Activated naive CD4-positive, alpha-beta T cell treated with anti-CD3 and anti-CD28 coated beads, Interleukin-2, amount 50 U/mL, for 16 hours (primary cell): ENCODE measurements at places on chromosomes 2 and 18.

DNA sequence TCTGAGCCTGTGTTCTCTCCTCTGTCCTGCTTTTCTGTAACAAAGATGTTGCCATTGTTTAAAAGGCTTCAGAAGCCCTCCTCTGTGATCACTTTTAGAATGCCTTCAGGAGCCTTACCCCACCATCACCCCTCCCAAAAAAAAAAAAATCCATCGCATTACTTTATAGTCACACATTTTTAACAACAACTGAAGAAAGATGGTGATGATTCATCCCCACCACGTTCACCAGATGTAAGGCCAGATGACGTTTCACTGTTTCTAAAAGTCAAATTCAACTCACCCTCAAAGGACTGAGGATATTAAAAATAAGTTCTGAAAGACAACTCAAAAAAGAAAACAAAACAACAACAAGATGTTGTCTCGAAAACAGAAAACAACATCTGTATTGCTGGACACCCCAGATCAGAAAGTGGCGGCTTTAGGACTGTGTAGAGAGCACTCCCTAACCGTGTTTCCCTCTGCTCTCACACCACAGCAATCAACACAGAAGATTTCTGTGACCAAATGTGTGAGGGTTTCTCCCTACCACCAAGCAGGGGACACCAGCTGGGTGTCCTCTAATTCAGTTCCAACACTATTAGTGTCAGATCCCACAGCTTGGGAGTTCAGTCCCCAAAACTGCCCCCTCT, 61.9 kb upstream of the CREB1 start:
- DNase-seq: no peak

DNA sequence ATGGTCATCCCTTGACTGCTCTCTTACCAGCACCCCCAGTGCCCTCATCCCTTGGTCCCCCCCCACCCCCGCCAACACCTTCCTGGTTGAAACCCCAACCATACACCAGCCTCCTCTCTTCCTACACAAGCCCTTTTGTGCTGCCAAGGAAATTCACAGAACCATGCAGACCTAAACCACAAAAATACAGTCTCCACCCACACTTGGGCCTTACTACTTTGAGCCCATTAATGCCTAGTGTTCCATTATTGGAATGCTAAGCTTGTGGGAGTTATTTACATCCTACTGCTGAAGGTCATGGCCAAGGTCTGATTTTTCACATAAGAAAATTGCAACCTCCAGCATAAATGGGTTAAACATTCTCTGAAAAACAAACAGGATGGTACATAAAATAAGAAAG, 4.1 kb upstream of the CRACDL start:
- DNase-seq: no peak

DNA sequence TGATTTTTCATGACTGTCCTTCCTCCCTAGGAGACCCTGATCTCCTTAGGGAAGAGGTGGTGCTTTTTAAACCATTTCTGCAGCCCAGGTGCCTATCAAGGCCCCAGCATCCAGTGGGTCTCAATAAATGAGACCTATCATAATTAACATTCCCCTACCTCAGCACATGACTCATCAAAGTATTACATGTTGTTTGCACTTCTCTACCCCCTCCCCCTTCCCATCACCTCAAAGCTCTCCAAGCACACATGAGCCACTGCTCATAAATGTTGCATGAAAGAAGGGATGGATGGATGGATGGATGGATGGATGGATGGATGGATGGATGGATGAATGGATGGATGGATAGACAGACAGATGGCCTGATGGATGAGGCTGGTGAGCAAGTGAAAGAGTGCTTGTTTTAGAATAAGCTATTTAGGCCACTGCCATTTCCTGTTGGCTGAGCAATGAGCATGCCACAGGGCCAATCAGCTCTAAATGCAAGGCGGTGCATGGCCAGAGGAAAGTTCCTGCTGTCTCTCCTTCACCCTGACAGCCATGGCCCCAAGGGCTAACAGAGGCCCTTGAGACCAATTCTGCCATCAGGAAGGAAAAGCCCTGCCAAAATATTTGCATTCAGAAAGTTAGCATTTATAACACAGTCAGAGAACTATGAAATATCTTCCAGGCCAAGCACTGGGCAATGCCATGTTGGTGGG, 20.9 kb upstream of the STEAP3 start:
- DNase-seq: no peak

DNA sequence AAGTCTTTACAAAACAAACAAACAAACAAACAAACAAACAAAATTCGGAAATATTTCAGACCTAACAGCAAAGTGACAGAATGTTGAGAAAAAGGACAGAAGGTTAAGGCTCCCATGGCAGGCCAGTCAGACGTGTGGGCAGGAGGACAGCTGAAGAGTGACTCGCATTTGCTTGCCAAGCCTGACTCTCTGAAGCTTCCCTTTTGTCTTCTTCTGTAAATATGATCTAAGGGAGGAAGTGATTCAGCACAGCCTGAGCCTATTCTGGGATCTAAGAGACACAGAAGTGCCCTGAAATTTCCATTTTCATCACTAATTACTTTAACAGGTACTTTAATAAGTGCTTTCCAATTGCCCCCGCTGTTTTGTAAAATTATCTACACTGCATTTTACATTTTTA, 134.0 kb upstream of the LYPD1 start:
- no peak for DNase-seq

- DNase-seq: no peak
Measured at GRCh38 chr18:23085066-23085465, 50.2 kb upstream of the CABLES1 start.

DNA sequence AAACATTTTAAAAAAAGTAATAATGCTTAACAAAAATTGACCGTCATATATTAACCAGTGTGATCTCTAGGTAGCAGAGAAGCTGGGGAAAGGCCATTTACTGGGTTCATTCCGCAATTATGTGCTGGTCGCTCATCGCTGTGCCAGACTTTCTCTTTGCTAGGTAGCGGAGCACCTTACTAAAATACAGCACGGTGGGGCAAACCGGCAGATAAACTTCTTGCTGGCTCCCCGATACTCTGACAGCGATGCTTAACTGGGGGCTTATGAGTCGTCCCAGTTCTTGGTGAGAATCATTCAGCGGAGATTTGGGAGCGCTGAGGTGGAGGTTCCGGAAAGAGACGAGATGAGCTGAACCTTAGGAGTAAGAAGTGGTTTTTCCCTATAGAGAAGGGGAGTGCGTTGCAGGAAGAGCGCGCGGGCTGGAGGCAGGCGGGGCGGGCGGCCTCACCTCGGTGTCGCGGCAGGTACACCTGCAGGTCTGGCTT, 605 bp downstream of the C2orf68 start:
- DNase-seq: no peak

DNA sequence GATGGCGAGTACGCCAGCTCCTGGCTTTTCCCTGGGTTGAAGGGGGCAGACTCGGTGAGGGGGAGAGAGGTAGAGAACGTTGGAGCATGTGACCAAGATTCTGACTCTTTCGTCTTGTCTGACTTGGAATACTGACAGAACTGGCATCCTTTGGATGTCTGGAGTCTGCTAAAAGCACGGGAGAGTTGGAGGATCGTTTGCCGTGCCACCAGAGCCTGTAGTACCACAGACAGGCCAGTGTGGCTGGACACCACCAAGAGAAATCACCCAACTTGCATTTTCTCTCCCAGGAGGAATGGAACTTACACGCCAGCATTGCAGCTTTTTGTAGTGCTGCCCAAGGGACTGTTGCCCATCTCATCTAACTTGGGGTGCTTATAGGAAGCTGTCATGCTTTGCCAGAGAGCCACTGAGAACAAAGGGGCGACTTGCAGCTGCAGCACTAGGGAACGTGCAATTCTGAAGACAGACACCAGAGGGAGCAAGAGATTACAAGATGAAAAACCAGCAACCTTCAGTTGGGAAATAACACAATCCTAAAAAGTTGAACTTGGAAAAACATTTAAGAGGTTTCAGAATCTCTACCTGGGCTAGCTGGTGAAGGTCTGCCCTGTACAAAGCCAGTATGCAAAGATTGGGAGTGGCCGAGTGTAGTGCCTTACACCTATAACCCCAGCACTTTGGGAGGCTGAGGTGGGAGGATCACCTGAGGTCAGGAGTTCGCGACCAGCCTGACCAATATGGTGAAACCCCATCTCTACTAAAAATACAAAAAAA, 24.1 kb downstream of the PSMG2 start:
- peak; percentile 37 for DNase-seq

DNA sequence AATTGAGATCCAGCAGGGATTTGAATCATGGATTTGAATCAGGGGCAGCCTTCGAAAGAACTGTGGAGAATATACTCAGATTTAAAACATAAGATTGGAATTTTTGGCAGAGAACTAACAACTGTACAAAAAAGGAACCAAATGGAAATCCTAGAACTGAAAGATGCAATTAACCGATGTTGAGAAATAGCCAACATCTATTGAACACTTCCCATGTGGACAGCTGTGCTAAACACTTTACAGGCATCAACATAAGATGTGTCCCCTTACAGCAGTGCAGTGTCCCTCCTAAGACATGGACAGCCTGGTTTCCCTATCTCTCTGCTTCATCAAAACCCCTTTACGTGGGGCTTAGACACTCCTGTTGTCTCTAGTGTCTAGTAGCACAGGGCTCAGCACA, 3.7 kb upstream of the IL1RN start:
- DNase-seq: no peak

GRCh38 chr2:15731889-15732271, 140.2 kb downstream of the DDX1 start:
- no peak for DNase-seq

GRCh38 chr2:162317861-162318327, 590 bp downstream of the IFIH1 start:
- peak; percentile 19 for DNase-seq

- DNase-seq: no peak
Measured at GRCh38 chr18:50797142-50797541, 22.7 kb downstream of the MRO start.

DNA sequence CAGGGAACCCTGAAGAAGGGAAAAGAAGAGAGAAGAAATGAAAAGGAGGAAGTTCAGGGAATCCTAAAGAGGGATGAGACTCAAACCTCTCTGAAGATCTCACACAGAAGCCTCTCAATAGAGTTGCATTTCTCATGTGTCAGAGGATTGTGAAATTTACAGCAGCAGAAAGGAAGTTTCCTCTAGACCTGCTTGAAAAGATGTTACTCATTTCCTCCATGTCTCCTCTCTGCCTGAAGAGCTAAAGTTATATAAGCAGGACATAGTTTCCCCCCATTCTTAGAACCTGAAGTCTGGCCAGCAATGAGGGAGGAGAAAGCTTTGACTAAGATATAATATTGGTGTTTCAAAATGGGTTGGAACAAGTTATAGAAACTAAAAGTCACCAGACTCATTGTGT, 1155.6 kb downstream of the LRP1B start:
- DNase-seq: no peak

DNA sequence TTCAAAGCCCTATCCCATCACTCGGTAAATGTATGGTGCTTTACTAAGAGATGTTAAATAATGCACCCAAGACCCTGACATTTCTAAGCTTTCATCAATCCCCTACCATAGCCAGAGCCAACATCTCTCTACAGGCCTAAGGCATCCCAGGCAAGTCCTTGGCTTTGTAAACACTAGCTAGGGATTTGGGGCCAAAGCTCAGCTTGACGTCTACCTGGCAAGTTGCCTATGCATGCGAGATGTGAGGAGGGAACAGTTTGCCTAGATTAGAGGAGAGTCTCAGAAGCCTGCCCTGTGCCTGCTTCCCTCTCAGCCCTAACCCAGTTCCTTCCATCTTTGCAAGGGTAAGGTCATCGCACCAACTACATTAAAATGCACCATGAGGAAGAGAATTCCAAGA, 221.5 kb upstream of the NCKAP5 start:
- DNase-seq: no peak

DNA sequence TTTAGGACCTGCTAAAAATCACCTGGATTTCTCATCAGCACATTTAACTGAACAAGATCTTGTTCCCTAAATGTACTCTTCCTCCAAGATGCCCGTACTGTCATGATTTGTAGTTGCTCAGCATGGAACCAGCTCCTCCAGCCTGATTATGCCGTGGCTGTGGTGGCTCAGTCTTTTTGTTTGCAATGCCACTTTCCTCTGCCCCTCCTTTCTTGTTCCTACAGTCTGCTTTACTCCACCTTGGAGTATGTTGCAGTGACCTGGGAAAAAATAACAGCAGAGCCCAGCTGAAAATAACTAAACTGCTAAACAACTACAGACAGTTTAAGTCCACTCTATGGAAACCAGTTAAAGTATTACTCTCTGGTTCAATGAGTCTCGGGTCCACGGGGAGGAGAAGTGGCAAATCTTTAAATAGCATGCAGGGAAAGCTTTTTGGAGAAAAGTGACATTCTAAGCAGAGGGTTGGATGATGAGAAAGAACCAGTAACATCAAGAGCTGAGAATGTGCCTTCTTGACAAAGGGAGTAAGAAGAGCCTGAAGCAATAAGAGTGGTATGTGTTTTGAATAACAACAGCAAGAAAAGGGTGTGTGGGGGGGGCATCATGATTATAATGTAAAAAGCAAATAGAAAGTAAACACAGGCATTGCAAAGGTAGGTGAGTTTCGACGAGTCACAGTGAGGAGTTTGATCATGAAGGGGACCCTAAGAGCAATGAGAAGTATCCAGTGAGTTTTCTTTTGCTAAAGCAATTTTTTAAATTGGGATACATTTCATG, 225.7 kb downstream of the TMX3 start:
- no peak for DNase-seq
